GM20000 (cell line): ENCODE measurements at places on chromosomes 5 and 9.

- DNase-seq = no peak
Measured at GRCh38 chr5:117812861-117813260, 1175.5 kb downstream of the DTWD2 start.

GRCh38 chr9:21904371-21904770, 89.8 kb downstream of the CDKN2A start:
- DNase-seq = no peak

- no peak for DNase-seq
Measured at GRCh38 chr9:32782476-32783167, 718 bp upstream of the TMEM215 start.

DNA sequence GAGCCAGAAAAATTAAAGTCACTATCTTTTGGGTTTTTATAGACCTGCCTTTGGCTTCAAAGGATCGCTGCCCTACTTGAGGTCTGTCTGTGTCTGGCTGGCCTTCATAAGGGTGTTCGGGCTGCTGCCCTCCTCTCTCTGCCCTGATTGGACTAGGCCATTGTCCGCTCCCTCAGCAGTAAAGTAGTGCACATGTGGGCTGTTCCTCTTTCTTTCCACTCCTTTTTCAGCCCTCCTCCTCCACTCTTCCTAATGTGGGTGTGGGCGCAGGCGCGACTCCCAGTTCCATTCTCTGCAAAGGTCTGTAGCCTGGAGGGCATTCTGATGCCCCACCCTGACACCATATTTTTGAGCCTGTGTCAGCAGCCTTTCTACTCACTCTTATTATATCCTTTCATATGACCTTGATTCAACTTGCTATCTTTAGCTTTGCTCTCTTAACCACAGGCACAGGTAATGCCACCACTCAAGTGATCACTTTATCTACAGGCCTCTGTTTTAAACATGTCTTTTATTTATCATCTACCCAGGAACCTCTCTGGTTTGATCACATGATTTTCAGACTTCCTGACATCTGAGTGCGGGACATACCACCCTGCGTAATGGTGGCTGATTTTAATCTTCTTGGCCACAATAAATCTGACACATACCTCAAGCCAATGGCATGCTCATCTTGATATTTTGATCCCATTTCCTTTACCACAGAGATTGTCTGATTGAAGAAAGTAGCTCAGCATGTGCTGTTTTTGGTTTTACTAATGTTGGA, 144.5 kb downstream of the AOPEP start:
- DNase-seq = no peak

DNA sequence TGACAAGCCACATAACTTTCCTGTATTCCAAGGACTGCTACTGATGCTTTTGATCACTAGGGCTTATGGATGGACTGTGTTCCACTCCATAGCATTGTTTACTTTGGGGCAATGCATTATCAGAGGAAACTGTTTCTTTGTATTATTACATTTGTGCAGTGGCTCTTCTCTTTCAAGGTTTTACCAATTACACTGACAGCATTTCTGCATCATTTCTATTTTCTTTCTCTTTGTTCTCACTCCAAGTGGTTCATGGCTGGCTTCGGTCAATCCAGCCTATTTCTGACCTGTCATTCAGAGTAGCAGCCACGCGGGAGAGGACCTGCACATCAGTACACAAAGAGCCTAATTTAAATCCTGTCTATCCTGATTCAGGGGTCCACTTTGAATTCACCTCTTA, 711.0 kb downstream of the TLE4 start:
- DNase-seq = no peak

DNA sequence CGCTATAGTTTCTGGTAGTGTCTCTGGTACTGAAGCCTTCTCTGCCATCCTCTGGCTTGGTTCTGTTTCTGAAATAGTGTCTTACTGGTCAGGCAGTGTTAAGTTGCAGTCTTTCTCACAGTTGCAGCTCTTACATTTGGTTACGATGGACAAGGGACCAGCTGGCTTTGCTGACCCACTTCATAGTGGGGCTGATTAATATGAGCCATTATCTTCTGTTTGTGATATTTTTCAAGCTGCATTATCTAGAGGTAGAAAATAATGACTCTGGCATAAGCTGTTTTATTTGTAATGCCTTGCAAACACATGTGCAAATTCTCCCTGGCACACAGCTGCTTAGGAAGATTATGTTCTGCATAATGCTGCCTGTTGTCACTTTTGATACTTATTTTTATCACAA, 199.1 kb downstream of the KDM4C start:
- no peak for DNase-seq

DNA sequence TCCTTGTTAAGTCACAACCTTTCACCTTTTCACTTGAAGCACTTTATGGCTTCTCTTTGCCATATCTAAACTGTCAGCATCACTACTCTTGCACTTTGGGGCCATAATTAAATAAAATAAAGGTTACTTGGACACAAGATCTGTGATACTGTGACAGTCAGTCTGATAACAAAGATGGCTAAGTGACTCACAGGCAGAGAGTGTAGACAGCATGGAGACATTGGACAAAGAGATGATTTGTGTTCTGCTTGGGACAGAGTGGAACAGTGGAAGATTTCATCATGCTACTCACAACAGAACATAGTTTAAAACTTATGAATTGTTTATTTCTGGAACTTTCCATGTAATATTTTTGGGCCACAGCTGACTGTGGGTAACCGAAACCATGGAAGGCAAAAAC, 81.7 kb upstream of the SMC5 start:
- no peak for DNase-seq

GRCh38 chr5:37043693-37044092, 167.1 kb downstream of the NIPBL start:
- DNase-seq = no peak

DNA sequence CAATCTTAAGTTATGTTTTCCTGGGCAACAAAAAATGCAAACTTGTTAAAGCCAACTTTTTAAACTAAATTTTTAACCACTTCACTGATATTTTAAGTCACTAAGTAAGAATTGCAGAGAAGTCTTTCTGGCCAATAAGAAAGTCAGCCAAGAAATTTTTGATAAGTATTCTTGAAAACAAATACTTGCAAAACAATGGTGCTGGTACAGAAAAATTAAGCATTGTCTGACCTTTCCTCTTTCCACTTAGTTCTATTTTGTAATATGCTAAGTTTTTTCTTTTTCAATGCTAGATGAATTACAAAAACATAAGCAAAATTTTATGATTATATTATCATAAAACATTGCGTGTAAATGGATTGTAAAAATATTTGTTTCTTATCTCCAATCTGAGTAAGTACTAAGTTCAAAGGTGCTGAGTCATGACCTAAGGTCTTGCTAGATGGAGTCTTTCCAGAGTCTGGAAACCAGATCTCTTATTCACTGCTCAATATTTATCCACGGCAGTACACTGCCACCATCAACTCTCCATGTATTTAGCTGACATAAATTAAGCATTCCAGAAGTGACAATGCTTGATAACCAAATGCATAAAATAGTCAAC, 139.7 kb downstream of the MEF2C start:
- no peak for DNase-seq

DNA sequence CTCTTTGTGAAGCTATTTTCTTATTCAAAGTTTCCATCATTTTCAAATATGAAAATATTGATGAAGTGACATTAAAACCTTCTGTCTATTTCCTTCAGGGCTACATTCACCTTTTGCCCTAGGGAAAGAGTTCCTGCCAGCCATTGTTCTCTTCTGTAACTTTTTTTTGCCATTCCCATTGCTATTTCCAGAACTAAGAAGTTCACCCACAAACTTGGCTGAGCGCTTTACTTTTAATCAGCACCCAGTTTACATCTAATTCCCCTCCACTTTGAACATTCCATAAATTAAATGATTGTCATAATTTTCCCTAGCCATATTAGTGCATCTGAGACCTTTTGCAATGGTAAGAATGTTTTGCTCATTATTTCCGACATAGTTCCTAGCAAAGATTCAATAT, 4.4 kb downstream of the IL33 start:
- no peak for DNase-seq

DNA sequence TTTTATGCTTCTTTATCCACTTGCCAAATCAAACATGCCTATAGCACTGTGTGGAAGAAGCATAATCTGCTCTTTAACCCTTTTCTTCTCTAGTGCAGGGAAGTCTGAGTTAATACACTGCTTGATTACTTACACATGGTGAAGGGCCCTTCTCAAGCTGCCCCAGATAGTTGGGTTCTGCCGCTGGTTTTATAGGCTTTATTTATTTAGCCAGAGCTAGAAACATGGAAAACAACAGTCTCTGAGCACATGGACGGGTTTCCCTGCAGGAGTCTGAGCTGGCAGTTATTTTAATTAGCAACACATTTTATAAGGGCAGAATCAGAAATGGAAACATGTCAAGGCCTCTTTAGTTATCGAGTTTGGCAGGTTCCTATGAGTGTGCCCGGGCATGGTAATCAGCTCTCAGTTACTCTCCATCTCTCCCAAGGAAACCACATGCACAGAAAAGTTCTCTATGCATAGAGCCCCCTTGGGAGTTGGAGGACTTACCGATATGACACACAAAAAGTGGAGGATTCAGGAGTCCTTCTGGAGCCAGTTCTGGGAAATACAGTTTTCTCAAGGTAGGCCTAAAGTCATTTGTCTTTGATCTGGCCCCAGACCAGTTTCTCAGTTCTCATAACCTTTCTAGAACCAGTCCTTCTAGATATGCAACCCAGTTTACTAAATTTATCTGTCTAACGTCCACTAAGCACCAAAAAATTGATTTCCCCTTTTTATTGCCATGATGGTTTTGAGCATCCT, 564.8 kb downstream of the ACTL7B start:
- no peak for DNase-seq

DNA sequence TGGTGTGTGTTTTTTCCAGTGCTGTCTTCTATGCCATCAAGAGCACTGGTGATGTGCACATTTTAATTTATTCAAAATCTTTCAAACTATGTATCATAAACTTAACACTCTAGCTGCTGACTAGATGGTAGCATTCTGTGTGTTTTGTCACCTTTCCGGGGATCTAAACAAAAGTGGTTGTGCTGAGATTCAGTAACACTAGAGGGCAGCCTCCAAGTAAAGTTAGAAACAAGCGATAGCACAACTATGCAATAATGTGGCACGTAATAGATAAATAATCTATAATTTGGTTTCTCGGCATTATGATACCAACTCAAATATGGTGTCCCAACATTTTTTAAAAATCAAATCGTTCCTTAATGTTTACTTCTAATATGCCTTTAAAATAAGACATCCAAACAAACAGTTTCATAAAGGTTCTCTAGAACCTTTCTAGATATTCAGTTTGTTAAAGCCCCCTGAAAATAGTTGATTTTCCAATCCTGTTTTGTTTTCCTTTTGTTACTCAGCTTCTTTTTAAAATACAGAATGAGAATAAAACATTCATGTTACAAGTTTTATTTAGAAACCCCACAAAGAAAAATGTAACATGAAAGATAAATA, 16.9 kb downstream of the SEMA6A start:
- DNase-seq = no peak

DNA sequence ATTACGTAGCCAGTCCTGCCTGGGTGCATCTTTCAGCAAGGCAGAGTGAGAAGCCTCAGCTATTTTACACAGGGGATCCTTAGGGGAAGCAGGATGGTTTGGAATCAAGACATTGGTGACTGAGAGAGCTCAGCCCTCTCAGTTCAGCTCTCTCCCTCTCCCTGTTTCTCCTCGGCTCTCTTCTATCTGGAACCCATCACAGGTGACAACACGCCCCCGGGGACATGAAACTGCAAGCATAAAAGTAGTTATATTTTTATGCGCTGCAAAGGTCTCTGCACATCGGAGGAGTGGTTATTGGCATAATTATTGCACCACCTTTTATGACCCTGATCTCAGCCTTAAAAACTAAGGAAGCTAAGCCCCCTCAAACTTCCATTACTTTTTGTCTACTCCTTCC, 14.2 kb downstream of the TMOD1 start:
- no peak for DNase-seq

DNA sequence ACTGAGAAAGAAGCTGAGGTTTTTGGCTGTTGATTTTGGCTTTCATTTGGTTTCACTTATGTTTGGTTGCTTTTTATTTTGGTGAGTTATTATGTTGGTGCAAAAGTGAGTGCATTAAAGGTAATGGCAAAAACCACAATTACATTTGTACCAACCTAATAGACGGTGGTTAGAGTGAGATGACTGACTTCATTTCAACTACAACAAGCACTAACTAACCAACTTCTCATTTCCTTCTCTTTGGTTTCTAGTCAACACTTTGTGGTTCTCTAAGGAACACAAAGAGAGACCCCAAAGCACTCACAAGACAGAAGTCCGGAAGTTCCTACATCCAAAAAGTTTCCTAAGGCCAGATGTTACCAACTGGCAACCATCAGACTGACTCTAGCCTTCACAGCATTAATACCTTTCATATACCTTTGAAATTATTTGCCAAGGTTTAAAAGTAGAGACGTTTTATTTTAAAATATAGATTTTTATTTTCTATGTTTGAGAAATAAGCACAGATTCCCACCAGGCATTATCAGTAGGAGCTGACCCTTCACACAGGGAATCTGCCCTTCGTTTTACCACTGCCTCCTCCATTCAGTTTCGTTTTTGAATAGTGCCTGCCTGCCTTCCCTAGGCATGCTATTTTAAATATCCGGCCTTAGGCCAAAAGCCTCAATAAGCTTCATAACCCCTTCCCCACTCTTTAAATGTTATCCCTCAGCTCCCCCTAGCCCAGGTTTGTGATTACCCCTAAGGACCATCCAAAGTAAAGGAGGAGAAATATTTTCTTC, 301.1 kb upstream of the PTGER4 start:
- DNase-seq = no peak

DNA sequence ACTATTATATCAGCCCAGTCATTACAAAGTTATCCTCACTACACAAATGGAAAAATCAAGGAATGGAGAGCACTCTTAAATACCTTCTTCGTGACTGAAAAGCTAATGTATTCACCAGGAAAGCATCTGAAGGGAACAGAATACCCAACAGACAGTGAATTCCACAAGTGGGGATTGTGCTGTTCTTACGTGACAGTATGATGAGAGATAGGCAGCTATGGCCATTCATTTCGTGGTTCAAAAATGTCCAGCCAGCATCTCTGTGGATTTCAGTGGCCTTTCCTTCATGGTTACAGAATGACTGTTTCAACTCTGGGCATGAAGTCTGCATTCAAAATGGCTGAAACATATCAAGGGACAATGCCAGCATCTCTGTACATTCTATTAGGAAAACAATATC, 323.8 kb downstream of the PRELID2 start:
- no peak for DNase-seq

GRCh38 chr9:89380437-89381307, 62.4 kb downstream of the SECISBP2 start:
- DNase-seq = no peak

- peak; percentile 15 for DNase-seq
Measured at GRCh38 chr9:21294904-21295538, 10.1 kb downstream of the IFNA5 start.

DNA sequence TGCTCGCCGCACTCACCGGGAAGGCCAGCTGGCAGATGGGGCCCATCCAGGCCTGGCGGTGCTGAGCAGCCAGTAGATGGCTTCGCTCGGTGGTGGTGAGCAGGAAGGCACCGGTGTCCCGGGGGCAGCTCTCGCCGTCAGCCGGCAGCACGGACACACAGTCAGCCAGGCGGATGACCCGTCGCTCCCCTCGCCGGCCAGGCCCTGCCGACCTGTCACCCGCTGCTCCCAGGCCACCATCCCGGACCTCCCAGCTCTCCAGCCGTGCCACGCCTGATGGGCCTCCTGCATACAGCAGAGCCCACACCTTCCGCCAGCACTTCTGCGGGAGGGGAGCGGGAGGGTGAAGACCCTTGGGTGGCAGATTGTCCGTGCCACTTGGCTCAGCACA, 1.4 kb downstream of the DOK3 start:
- DNase-seq = no peak

GRCh38 chr5:170439223-170439943, 50.2 kb upstream of the KCNMB1 start:
- DNase-seq = no peak

- DNase-seq = no peak
Measured at GRCh38 chr5:122137702-122138101, 8.4 kb downstream of the ZNF474 start.
